ENCODE measurements at places on chromosomes 11 and 22.

GRCh38 chr11:121099885-121100284 is 1.2 kb upstream of the TECTA start:
- peak; percentile 13 for DNase-seq

DNA sequence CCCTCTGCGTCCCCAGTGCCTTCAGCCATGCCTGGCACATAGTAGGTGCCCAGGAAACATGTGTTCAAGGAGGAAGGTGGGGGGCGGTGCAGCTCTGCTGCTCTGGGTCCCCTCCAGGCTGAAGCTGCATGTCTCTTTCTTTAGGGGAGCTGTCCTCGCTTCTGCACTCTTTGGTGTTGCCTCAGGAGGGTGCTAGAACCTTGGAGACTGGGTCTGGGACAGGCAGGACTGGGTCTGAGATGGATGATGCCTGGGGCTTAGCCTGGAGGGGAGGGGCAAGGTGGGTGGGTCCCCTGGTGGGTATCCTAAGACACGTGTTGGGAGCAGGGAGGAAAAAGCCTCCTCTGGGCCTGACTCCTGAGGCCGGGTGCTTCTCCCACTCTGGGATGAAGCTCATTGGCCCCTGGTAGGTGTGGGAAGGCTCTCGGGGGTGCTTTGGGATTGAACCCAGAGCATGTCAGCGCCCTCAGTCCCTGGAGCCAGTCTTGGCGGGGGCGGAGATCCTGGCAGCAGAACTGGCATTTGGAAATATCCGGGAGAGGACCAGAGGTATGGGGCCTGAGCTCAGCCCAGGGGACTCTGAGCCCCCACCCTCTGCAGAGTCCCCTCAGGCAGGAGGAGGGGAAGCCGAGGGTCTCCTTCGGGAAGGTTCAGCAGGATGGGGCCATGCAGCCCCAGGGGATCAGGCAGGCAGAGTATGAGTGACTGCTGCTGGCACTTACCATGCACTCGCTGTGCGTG is 6.7 kb upstream of the GSTP1 start:
- DNase-seq = no peak

GRCh38 chr11:12288212-12288930 is 89.0 kb upstream of the PARVA start:
- DNase-seq = peak; percentile 96

DNA sequence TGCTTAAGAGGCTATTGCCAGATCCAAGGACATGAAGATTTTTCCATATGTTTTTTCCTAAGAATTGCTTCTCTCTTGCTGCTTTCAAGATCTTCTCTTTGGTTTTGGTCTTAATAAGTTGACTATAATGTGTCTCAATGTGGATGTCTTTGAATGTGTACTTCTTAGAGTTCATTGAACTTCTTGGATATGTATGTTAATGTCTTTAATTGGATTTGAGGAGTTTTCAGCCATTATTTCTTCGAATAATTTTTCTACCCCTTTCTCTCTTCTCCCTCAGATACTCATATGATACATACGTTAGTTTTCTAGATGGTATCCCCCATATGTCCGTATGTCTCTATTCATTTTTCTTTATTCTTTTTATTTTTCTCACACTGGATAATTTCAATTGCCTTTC is 13.2 kb downstream of the CABIN1 start:
- no peak for DNase-seq

DNA sequence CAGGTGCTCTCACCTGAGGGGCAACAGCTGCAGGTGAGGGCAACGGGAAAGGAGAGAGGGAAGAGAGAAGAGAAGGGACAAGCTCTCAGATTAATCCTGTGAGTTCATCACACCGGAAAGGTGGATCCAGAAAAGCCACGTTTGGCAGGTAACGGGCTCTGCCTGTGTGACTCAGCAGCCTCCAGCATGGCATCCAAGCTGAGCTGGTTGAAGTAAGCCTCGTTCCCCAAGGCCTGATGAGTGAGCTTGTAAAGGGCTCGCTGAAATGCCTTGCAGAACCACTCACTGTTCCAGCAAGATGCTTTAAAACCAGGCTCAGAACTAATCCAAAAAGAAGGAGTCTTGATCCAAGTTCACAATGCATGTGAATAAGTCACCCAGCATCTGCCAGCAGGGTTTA is 206.9 kb upstream of the TMEM45B start:
- DNase-seq = no peak

DNA sequence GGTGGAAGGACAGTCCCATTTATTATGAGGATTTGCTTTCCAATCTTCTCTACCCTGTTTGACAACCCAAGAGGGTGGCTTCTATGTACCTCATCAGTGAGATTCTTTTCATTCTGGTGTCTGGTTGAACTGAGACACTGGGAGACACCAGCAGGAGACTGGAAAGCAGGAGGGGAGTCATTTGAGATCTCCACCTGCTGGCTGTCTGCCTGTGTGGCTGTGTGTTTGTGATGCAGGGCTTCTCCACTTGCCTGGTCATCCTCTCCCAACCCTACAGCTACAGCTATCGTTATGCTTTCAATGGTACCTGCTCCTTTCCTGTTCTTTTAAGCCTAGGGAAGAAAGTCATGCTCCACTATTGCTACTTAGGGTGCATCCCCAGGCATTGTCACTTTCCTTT is 48.6 kb downstream of the MRGPRX1 start:
- no peak for DNase-seq

DNA sequence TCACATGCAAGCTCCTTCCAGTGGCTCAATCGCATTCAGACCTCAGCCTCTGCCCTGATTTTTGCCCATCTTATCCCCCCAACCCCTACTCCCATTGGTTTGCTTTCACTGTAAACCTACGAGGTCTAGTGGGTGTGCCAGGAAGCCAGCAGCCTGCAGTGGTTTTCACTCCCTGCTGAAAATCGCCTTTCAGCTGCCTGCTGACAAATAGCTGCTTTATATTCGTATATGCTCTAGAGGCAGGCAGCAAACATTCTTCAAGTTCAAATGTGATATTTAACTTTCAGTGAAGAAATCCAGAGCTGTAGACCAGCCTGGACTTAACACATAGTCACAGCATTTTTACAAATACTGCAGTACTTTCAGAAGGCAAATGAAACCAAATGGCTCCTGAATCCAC is 92.8 kb upstream of the APOA1 start:
- peak; percentile 32 for DNase-seq

DNA sequence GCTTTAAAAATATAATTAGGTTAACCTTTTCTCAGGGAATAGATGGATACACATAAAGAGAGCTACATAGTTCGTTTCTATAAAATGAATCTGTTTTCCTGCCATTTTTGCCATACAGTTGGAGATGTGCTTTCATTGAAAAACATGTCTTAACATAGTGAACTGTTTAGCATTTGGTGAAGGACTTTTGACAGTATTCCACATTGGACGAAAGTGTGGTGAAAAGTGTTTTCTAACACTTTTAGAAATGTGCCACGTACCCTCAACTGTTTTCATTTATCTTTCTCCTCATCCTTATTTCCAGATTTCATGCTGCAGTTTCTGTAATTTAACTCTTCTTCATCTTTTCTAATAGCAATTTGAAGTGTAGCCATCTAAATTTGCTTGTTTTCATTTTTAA is 249.1 kb upstream of the MTNR1B start:
- no peak for DNase-seq

DNA sequence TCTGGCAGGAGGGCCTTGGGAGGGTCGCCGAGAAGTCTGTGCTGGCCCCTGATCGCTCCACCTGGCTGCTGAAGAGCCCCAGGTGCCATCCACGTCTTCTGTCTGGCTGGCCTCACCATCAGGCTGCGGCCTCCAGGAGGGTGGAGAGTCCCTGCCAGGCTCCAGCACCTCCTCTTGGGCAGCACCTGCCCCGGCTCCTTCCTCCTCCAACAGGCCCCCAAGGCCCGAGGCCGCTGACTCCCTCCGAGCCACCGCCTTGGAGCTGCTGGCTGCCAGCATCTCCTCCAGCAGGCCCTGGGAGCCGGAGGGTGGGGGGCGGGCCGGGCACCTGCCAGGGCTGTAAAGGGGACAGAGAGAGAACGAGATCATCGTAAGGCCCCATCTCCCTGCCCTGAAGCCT is 22.3 kb downstream of the TNKS1BP1 start:
- no peak for DNase-seq

DNA sequence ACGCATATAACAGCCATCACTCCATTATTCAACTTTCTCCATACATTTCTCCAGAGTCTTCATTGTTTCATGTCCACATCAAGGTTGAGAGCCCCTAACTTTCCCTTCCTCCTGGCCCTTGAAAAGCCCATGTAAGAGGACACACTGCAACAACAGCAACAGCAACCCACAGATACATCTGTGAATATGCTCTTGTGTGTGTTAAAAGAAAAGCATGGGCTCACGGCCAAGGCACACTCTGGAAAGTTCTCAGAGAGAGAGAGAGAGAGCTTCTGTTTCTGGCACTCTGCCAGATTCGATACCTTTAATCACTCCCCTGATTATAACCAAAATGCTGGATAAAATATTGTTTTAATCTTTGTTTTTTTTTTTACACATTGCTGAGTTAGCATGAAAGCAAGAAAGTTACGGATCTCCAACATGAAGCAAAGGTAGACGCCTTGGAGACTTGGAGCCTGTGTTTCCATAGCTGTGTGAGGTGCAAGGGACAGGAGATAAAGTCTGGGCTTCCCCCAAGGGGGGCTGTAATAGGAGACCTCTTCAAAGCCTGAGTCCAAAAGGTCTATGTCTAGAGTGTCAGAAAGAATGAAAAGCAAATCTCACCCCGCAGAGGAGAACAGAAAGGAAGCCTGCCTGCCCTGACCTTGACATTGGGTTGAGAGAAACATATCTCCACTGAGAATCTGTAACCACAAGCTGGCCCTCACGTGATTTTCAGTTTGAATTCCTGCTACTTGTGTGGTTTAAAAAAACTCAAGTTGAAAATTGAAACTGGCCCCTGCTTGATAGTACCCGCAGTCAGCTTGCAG is 33.7 kb upstream of the MPPED1 start:
- no peak for DNase-seq

- DNase-seq = peak; percentile 25
Observed at GRCh38 chr11:11876458-11876857, 34.7 kb downstream of the USP47 start.

DNA sequence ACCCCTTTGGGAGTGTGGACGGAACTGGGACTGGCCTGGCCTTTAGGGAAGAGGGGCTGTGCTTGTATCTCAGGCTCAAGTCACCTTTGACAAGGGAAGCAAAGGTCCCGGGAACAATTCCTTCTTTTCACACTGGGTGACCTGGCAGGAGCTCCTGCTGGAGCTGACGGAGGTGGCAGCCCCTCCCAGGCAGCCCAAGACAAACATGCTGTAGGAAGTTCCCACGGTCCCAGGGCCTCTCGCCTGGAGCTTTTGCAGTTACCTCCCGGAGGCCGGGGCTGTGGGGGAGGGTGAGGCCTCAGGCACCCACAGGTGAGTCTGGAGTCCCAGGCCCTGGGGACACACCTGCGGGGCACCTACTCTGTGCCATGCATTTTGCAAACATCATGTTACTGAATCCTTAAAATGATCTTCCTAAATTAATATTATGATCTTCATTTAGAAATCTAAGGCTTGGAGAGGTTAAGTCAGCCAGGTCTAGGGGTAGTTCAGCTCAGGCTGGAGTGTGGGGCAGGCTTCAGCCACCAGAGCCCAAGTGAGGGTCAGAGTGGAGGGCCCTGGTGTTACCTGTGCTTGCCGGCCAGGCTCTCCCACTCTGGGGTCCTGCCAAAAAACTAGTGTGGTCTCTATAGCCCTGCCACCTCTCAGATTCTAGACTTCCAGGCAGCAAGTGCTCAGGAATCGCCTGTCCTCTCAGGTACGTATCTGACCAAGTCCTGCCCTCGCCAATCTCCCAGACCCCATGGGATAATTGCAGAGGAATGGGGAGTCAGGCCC is 15.7 kb upstream of the MYEOV start:
- no peak for DNase-seq

GRCh38 chr11:48077251-48077650 is 96.9 kb downstream of the PTPRJ start:
- no peak for DNase-seq

DNA sequence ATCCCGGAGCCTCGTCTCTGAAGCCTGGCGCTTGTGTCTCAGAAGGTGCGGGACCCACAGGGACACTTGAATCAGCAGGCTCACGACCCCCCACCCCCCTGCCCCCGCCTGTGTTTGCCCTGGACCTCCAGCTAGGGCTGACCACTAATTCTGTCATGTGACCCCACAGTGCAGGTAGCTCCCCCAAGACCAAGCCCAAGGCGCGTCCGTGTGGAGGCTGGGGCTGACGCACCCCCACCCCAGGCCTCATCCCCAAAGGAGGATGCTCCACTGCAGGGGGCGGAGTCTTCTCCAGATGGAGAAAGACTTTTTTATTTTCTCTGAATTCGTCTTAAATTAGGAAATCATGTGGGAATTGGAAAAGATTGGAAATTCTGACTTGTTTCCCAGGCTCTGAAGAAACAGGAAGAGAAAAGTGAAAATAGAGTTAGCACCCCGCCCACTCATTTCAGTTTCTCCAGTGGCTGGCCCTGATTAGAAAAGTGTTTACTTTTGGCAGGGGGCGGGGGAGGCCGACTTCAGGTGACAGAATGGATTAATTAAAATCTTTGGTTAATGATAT is 1.0 kb upstream of the RELA start:
- DNase-seq = peak; percentile 78

DNA sequence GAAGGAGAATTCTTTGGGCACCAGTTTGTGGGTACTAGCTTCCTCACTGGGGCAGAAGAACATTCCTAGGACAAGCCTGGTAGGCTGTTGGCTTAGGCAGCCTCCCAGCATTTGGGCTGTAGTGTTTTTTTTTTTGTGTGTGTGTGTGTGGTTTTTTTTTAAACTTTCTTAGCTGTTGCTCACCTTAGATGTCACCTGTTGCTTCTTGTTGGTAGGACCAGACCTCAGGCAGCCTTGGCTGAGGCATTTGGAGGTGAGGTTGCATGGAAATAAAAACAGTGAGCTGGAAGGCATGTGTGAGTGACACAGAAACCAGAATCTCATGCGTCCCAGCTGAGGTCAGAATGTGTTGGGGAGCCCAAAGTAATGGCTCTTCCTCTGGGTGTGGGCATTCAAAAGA is 21.3 kb downstream of the AMPD3 start:
- no peak for DNase-seq

DNA sequence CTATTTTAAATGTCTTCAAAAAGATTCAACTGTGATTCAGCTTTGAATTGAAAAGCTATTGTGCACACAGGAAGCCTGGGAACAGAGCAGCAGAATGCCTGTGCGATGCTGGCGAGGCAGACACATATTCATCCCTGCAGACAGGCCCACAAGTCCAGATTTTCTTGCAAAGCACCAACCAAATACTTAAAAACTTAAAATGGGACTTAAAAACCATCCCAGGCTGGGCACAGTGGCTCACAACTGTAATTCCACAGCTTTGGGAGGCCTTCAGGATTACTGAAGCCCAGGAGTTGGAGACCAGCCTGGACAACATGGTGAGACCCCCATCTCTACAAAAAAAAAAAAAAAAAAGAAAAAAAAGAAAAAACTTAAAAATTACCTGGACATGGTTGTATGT is 122.6 kb upstream of the SERPIND1 start:
- no peak for DNase-seq

- no peak for DNase-seq
Observed at GRCh38 chr22:31652088-31652487, 9.9 kb downstream of the PISD start.

Data from fibroblast of mammary gland (primary cell).